ENCODE measurements at places on chromosomes 3 and 15. TPM values are rescaled to one million over a fixed set of nuclear protein-coding genes. Genes with fewer than 3 reads are reported as not detected.

AQP9 gene
- not detected for total RNA-seq

CSPG5 gene
- under 0.01 TPM for total RNA-seq

NUSAP1 gene
- total RNA-seq = 51.1 TPM

PRTG gene
- total RNA-seq = 1.5 TPM

BNIP2 gene
- 149 TPM for total RNA-seq

ZBTB47 gene
- total RNA-seq = 24.0 TPM

EPHA3 gene
- total RNA-seq = 1.9 TPM

All from uterine smooth muscle cell (primary cell).